ENCODE measurements at places on chromosomes 1 and 21.

DNA sequence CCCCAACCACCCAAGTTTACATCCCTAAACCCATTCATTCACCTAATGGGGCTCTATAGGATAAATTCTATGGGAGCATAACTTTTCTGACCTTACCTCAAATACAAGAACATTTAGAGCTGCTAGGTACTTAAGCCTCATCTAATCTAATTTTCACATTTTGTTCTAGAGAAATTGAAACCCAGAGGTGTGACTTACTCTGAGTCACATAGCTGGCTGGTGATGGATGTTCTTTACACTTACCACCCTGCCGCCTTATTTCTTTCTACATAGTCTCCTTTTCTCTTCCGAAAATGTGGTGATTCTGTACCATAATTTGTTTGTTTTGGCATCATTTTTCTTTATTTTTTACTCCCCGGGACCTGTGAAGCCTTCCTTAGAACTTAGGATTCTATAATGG lies 20.3 kb downstream of the TIPRL start:
- DNase-seq: no peak

DNA sequence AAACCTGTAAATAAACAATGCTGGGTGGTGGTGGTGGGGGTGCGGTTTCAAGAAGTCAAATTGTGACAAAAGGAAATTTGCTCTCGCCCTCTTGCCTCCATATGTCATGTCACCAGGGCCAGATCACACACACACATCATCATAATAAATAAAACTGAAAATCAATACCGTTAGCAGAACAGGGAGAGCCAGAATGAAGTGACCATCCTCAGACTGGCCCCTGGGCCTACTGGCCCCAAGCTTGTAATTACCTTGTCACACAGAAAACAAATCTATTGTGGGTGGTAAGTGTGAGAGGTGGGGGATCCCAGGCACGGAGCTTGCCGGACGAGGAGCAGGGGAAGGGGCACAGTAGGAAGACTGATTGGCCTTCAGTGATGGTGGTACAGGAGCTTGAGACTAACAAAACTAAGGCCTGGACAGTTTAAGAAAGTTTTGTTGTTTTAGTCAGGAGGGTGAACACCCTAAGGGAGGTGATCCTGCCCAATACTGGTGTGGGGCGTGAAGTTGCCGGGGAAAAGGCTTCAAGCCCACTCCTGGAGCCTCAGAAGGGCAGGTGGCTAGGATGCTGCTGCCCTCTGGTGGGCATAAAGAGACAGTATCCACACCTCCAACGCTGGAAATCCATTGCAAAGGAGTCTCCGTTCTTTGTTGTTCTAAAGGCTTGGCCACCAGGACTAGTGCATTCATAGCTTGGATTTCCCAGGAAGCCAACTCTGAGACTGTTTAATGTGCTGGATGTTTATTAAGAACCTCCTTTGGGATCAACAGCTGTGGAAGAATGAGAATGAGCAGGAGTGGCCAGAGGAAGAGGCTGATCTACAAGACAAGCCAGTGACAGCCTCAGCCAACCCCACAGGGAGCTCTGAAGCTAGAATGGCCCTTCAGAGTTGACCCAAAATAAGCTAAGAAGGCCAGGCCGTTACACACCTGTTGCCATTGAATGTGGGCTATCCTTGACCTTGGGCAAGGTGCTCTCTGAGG lies 8.1 kb upstream of the C1orf216 start:
- DNase-seq: peak; percentile 77

DNA sequence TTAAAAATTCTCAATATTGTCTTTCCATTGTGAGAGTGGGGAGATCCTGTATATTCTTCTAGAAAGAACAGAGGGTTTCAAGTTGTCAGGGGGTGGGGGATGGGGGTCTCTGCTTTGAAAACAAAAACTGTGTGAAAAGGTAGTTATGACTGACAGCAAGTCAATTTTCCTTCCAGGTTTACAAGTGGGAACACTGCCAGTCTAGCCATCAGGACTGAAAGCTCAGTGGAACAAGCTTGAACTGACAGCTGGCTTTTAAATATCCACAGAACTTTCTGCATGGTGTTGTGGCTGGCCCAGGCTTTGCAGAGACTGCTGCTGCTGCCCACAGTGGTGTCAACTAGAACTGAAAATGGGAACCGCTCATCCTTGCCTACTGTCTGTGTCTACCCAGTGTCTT lies 162.6 kb downstream of the TNR start:
- no peak for DNase-seq

GRCh38 chr1:67691712-67692111 lies 6.7 kb downstream of the GADD45A start:
- DNase-seq: no peak

GRCh38 chr21:28104346-28104745 lies 888.3 kb downstream of the LTN1 start:
- DNase-seq: no peak
